ENCODE measurements at places on chromosomes 11 and 22. TPM values are rescaled to one million over a fixed set of nuclear protein-coding genes. Genes with fewer than 3 reads are reported as not detected.

Gene CRYBB3
- total RNA-seq = not detected

- no peak for DNase-seq
These were observed 1.8 kb upstream of the DUSP8 start for GRCh38 chr11:1573903-1574237.

GRCh38 chr22:38788021-38788816, 5.7 kb downstream of the DNAL4 start:
- DNase-seq = no peak

Gene ESAM
- total RNA-seq = 0.60 TPM

DNA sequence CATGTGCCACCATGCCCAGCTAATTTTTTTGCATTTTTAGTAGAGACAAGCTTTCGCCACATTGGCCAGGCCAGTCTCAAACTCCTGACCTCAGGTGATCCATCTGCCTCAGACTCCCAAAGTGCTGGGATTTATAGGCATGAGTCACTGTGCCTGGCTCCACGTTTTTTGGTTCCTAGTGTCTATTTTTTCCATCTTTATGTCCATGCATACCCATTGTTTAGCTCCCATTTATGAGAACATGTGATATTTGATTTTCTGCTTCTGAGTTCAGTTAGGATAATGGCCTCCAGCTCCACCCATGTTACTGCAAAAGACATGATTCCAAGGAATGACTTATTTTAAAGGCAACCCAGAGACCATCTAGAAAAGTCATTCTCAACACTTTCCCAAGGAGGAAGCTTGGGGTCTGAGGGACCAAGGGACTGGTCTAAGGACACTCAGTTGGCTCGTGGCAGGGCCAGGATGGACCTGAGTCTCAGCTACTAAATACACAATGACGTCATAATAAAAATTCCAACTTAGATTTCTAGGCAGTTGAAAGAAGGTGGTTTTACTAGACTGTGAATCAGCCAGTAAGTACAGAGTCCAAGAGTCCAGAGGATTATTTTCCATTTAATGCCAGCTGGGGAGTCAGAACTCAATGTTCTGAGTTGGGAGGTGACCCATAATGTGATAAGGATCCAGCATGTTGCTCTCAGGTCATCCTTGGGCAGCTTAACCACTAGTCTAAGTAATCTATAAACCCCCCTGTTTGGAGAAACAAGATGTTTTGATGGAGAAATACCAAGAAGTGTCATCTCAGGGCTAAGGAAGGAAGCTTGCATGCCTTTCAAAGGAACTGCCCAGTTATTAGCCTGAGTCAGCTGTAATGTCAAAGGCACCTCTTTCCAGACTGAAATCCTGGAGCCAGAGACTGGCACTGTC, 39.4 kb downstream of the ABTB2 start:
- no peak for DNase-seq

GRCh38 chr11:117010808-117011540, 87.3 kb downstream of the SIK3 start:
- no peak for DNase-seq

- peak; percentile 5 for DNase-seq
These were observed 4.4 kb upstream of the RAPSN start for GRCh38 chr11:47453365-47453764.

Gene ARHGAP20
- 0.25 TPM for total RNA-seq

DNA sequence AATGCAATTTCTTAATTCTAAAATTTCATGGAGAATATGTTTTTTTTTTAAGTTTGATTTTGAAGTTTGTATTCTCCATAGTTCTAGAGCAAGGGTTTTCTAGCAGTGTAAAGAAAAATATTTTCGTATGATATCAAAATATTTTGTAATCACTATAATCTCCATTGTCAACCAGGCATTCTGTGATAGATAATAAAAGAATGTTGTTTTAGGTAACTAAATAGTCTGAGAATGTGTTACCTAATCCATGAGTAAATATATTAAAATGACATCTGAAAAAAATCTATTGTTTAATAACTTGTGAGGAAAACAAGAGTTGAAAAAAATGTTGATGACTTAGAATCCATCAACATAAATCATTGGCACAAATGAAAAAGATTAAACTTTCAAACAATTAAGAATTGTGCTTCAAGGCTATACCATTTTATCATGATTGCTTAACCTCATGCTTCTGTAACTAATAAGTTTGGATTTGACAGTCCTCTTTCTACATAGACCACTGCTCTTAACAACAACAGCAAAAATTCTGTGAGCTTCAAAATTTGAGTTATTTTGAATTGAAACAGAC, 2211.8 kb downstream of the LRRC4C start:
- no peak for DNase-seq

- DNase-seq = no peak
These were observed 147.9 kb downstream of the FEZ1 start for GRCh38 chr11:125348141-125348651.
